ENCODE measurements at places on chromosomes 4 and X.

DNA sequence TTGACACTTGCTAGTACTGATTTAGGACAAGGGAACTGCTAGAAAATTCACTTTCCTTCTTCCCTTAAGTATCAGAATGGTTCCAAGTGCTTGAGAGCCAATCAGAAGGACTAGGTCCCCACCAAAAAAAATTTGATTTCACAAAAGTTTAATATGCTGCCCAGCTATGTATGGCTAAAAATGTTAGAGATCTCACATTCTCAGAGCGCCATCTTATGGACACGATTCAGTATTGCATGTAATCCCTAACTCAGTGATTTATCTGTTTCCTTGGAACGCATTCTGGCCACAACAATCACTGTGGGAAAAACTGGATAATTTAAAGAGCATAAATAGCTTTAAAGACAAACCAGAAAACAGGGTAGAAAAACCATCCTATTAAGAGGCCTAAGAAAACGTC is 255.1 kb upstream of the GPC4 start:
- no peak for DNase-seq

DNA sequence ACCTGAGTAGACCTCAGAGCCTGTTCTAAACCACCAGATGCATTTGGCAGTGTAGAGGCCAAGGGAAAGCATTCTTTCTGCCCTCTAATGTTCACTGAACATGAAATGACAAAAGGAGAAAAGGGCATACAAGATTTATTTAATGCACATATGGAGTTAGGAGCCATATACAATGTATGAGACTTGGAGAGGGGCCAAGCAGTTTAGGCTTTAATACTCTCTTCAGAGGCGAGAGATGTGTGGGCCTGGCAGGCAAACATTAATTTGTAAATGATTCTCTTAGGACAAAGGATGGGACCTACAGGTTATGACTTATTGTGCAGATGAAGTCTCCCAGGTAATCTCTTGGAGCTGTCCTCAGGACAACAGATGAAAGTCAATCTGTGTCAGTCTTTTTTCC is 631.9 kb downstream of the ADGRL3 start:
- no peak for DNase-seq

DNA sequence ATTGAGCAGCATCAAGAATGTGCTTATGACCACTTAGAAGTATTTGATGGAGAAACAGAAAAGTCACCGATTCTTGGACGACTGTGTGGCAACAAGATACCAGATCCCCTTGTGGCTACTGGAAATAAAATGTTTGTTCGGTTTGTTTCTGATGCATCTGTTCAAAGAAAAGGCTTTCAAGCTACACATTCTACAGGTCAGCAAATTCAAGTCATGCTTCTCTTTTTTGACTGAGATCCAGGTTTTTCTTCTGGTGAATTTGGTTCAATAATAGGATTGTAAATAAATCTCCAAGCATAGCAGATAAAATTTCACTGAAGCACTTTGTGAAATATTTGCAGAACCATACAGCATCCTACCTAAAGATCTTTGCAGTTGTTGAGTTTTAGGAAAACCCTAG is 218.1 kb downstream of the TLL1 start:
- no peak for DNase-seq

GRCh38 chr4:57442831-57443291 is 332.7 kb upstream of the IGFBP7 start:
- DNase-seq: no peak

- no peak for DNase-seq
These were observed 1.5 kb upstream of the GDPD2 start for GRCh38 chrX:70421618-70422017.

DNA sequence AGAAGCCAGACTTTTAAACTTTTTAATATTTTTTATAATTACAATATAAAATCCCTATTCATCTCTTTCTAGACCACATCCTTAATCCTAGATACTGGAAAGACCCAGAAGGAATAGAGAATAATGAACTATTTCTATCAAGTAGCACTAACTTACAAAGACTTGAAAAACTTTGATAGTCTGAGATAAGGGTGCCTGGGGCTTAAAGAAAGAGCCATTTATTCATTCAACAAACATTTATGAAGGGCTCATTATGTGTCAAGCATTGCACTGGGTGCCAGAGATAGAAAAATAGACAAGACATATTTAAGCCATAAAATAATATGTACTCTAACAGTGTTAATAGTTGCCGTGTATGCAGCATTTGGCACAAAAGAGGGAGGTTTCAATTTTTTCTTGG is 178.0 kb upstream of the EMCN start:
- DNase-seq: no peak

GRCh38 chr4:102823897-102824296 is 3.5 kb downstream of the UBE2D3 start:
- no peak for DNase-seq

DNA sequence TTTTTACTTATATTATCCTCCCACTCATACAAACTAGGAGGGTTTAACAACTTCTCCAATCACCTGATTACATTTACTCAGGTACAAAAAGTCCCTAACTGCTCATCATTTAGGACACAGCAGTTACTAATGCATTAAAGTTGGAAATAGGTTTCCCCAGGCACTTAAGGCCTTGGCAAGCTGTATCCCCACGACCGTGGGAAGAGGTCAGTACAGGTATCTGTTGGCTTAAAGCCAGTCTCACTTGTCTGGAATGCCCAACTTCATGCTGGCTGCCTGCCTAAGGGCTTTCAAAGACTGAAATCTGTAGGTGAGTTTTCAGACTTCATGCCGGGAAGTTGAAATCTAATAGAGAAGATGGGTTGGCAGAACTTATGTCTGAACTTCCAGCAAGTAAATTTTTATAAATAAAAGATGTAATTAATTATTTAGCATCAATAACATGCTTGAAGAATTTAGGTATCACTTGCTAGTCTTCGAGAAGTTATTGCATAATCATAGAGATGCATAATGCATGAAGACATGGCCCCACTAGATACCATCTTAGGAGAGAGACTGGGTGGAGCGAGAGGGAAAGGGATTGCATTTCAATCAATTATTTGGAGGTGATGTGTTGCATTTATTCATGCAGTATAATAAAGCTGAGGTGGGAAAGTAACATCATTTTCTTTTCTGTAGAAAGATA is 54.2 kb downstream of the SCD5 start:
- DNase-seq: no peak

DNA sequence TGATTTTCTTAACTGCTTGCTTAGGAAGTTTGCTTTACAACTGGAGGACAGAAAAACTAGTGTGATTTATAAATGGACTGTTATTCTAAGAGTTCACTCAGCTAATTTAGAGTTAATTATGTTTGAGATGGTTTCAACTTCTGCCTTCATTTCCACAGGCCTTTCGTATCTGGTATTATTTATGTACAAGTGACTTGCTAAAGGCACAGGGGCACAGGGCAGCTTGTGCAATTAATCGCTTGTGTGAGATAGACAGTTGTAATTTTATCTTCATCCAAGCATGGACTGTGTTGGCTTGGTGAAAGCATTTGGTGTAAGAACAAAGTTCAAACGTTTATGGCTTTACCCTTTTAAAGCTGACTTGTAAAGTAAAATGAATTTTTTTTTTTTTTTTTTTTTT is 38.3 kb downstream of the GPAT3 start:
- DNase-seq: no peak

DNA sequence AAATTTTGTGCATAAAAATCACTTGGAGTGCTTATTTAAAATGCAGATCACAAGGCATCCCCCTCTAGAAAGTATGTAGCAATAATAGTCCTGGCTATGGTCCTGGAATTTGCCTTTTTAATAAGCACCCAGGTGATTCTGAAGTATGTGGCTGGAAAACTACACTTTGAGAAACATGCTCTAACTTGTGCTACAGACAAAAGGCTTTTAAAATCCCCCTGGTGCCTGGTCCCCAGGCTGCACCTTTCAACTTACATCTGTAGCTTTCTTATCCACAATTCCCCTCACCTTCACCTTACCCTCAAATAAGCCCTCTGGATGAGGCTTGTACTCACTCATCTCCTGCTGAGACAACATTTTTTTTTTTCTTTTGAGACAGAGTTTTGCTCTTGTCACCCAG is 21.1 kb downstream of the ART3 start:
- no peak for DNase-seq

DNA sequence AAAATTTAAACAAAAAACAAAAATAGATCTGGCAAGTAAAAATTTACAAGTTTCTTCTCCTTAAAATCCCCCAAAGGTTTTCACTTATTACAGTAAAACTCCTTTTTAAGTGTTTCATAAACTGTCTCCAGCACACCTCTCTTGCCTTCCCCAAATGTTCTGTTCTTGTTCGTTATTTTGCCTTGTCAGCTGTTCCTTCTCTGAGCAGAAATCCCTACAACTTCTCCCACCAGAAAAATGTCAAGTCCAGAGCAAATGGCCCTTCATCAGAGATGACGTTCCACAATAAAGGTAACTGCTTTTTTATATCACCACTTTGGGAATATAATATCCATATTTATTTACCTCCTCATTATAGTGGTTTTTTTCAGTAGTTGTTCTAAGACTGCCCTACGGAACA is 432.1 kb downstream of the ADAM29 start:
- DNase-seq: no peak

- DNase-seq: no peak
These were observed 20.2 kb upstream of the CCKAR start for GRCh38 chr4:26510334-26510964.

- DNase-seq: no peak
These were observed 131.7 kb upstream of the FAM47B start for GRCh38 chrX:34810916-34811315.

DNA sequence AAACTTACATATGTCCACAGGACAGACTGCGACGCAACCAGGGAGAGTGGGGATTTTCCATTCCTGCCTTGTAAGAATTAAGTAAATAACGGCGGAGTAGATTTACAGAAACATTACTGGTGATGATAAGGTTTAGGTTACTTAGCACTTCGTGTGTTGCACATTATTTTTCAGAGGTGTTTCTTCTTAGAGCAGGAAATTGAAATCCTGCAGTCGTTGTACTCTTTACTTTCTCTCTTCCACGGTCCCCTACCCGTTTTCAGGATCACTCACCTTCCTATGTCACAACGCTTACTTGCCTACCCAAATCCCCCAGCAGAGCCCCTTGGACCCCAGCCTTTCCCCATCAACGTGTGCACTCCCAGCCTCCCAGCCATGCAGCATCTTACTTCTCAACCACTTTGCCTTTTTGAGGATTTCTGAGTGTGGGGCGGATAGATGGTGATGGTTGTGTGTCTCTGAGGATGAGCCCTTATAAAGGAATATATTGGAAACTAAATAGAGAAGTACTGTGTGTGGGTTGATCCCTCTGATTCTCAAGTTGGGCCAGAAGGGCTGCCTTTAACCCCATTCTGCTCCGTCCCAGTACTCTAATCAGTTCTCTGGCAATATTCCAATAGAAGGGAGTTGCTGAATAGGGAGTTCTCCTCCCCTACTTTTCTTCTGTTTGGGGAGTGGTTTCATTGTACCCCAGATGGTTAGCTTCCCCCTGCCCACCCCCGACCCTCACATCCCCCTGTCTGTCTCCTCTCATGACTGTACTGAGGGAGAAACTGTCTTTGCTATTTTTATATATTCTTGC is 1.6 kb downstream of the MID2 start:
- no peak for DNase-seq

GRCh38 chr4:1562771-1563170 is 121.3 kb downstream of the FAM53A start:
- no peak for DNase-seq

GRCh38 chrX:25754399-25754798 is 383.7 kb upstream of the MAGEB18 start:
- no peak for DNase-seq

Data from GM12891 (cell line).